AML-193 (cell line): ENCODE measurements at places on chromosomes 1 and 21.

DNA sequence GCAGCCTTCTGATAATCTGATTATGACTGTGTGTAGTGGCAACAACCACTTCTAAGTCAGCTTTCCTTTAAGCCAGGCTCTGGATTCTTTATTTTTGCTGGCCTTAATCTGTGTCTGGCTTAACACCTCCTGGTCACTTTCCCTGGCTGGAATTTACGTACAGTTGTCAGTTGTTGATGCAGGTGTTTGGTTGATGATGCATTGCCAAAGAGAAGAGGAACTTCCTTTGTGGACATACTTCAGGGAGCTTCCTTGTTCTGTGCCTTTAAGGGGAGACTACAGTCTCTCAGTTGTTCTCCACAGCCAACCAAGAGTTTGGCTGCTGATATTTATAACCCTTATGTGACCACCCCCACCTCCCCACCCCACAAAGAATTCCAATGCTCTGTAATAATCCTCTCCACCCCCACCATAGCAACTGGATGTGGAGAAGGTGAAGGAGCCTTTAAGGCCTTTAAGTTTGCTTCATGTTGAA lies 96.0 kb upstream of the BMP8A start:
- peak; percentile 29 for DNase-seq

DNA sequence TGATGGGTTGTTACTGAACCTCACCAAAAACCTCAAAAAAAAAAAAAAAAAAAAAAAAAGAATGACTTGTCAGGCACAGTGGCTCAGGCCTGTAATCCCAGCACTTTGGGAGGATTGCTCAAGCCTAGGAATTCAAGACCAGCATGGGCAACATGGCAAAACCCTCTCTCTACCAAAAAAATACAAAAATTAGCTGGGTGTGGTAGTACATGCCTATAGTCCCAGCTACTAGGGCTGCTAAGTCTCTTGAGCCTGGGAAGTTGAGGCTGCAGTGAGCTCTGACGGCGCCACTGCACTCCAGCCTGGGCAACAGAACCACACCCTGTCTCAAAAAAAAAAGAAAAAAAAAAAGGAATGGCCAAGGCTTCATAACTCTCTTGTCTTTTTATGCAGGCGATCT lies 11.1 kb downstream of the CHAF1B start:
- DNase-seq, result no peak

DNA sequence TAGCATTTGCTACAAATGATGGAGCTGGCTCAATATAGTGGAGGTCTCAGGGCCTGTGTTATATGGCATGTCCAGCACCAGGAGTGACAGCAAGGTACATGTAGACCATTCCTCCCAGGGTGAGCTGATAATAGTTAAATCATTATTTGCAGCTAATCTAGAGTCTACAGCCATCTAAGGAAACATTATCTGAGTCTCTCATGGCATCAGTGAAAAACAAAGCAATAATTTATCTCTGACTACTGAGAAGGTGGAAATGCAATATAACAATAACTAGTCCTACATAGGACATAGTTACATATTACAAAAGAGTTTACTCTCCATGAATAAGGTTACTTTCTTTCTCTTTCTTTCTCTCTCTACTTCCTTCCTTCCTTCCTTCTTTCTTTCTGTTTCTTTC lies 143.4 kb upstream of the KCNK2 start:
- no peak for DNase-seq

DNA sequence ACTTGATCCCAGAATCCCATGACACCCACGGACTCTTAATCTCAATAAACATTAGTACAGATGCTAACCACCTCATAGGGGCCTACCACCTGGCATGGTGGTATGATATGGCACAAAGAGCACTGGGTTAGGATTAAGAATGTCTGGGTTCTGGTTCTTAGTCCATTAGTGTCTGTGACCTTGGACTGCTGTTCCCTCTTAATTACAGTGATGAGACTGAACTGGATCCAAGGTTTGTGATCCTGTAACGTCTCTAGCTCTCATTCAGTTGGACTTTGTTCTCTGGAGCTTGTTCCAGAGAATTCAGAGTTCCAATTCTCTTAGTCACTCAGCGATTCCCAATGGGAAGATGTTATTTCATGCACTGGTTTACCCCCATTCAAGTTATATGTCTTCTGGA lies 23.6 kb upstream of the PIGC start:
- no peak for DNase-seq

- DNase-seq, result no peak
Measured at GRCh38 chr1:228003461-228004330, 3.1 kb upstream of the WNT3A start.

- DNase-seq, result no peak
Measured at GRCh38 chr1:177983077-177983476, 13.2 kb upstream of the SEC16B start.

GRCh38 chr1:222546548-222547259 lies 1.2 kb downstream of the HHIPL2 start:
- DNase-seq, result no peak

DNA sequence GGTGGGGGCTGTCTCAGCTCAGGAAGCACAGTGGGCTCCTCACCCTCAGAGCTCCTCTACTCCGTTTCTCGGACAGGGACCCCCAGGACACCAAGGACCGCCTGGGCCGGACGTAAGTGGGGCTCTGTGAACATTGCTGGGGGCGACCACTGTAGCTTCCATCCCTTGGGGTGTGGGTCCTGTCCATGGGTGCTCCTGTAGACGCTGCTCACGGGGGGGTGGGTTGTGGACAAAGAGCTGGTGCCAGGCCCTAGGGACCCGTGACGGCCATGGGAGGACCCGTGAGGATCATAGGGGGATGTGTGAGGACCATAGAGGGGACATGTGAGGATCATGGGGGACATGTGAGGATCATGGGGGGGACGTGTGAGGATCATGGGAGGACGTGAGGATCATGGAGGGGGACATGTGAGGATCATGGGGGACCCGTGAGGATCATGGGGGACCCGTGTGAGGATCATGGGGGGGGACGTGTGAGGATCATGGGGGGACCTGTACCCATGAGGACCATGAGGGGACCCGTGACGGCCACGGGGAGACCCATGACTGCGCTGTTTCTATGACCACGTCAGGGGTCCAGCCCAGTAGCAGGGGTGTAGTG lies 18.1 kb downstream of the COL6A1 start:
- DNase-seq, result no peak

DNA sequence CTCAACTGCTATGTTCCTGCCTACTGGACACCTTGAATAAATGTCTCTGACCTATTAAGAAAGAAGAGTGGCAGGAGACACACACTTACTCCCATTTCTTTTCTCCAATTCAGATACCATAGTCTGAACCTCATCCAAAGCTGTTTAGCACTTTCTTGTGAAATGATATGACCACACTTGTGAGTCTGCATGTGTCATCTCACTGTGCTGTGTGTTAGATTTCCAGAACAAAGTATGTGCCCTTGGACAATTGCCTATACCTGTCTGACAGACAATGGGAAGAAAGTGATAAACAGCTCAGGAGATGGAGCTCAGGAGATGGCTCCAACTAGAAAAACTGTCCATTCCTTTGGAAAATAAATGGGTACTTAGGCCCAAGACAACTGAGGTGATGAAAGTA lies 48.4 kb downstream of the USP48 start:
- no peak for DNase-seq

GRCh38 chr1:208217781-208218180 lies 26.4 kb downstream of the PLXNA2 start:
- no peak for DNase-seq

- no peak for DNase-seq
Measured at GRCh38 chr1:65795311-65795710, 2.6 kb downstream of the PDE4B start.

- no peak for DNase-seq
Measured at GRCh38 chr21:38039369-38039768, 123.1 kb upstream of the KCNJ6 start.

- DNase-seq, result no peak
Measured at GRCh38 chr1:226666164-226666506, 72.9 kb downstream of the ITPKB start.

- DNase-seq, result no peak
Measured at GRCh38 chr1:245317217-245317616, 162.4 kb downstream of the KIF26B start.

DNA sequence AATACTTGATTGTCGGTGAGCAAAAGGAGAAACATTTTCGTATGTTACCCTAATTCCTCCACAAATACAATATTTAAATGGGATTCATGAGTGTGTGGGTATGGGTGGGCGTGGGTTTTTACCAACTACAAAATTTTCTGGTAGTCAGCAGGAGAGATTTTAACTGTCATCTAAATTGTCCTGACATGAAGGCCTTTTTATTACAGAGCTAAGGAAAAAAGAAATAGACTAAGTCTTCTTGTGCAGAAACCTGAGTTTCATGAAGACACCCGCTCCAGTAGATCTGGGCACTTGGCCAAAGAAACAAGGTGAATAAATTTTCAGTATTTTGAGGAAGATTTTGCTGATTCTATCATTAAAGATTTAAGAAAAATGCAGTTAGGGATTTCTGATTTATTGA lies 752 bp downstream of the RGS18 start:
- peak; percentile 11 for DNase-seq

GRCh38 chr1:19988267-19989006 lies 9.0 kb upstream of the PLA2G2A start:
- no peak for DNase-seq

GRCh38 chr1:47444562-47445465 lies 7.0 kb downstream of the FOXD2 start:
- no peak for DNase-seq

- peak; percentile 46 for DNase-seq
Measured at GRCh38 chr1:24952413-24952841, 22.4 kb upstream of the RUNX3 start.

GRCh38 chr1:53326598-53327181 lies 1.2 kb downstream of the LRP8 start:
- no peak for DNase-seq

GRCh38 chr1:118979754-118980575 lies 8.2 kb downstream of the TBX15 start:
- no peak for DNase-seq

GRCh38 chr1:198986442-198986841 lies 347.6 kb downstream of the PTPRC start:
- DNase-seq, result peak; percentile 66

DNA sequence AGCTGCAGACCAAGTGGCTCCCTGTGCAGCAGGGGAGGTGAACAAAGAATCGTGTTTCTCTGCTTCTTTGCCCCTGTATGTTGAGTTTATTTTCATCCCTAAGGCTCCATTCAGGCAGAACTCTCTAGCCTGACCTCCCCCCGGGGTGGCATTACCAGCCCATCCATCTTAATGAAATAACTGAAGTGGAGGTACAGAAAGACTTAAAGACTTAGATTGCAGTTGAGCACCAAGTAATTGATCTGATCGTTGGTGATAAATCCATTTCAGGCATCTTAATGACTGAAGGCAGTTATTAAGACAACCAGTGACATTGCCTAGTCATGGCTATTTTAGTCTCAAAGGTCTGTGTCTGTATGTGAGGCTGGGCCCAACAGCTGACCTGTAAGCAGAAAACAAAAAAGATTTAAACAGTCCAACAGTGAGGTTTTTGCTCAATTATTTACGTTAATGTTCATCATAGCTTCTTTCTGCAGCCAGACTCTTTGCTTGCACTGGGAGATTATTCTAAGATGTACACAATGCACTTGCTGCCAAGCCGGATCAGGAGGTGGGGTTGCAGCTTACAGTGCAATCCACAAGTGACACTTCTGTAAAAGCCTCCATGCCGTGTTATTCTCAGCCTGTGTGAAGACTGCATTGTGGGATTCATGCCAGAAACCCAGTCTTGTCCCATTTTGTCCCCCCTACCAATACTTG lies 363.0 kb upstream of the DUSP10 start:
- no peak for DNase-seq

DNA sequence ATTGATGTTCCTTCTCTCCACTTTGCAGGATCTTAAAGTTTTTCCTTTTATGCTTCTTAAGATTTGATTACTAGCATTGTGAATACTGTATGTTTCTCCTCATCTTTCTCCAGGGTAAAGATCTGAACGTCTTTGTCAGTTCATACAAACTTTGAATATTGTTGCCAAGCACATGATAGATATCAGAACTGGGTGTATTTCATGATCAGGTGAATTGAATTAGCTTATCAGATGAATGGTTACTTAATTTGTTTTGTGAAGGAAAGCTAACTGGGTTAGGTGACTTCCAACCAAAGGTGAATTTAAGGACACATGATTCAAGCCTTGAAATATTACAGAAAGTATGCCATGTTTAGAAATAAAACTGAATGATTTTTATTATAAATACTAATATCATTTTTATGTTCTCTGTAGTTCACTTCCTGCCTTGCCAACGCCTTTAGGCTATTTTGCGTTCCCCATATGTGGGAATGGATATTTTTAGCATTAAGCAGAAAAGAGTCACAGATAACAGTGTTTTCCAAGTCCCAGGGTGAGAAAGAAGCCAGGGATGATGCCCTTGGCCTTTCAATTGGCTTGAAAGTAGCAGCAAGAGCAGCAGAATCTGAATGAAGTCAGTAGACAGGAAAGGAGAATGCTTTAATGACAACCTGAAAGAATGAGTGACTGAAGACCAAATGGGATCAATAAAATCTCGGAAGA lies 752.1 kb downstream of the NCAM2 start:
- no peak for DNase-seq

DNA sequence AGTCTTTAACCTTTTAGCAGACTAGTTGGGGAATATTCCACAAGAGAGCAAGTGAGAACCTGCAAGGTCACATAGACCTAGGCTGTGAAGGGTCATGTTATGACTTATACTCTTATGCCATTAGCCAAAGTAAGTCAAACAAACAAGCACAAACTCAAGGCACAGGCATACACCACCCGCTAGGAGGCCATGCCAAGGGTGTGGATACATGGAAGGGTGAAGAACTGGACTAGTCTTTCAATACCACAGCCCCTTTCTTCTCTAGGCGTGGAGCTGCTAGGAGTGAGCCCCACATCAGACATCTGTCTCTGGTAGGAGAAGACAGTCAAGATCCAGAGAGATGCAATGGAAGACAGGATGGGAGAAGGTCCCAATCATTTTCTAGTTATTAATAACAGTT lies 68.6 kb downstream of the BACH1 start:
- no peak for DNase-seq

- no peak for DNase-seq
Measured at GRCh38 chr1:59482986-59483385, 186.1 kb downstream of the FGGY start.

- no peak for DNase-seq
Measured at GRCh38 chr1:172273647-172274396, 146.7 kb upstream of the C1orf105 start.

- no peak for DNase-seq
Measured at GRCh38 chr1:59593798-59594790, 220.7 kb upstream of the HOOK1 start.

DNA sequence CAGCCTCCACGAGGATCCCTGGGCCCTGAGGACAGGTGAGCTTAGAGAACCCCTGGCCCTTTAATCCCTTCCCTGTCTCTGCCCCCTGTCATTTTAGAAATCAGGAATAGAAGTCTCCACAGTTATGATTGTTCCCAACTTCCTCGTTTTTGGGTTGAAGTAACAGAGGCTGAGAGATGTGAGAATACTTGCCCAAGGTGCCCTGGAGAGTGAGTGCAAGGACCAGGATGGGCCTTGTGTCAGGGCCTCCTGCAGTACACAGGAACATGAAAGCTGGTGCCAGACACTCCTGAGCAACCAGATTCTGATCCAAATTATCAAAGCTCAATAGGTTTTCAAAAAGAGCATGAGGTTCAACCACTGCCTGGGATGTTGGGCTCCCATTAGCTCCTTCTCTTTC lies 10.1 kb downstream of the HLX start:
- no peak for DNase-seq
